SJSA1 (cell line): ENCODE measurements at places on chromosomes 7 and 10.

- no peak for DNase-seq
These were observed 717.1 kb downstream of the GRID1 start for GRCh38 chr10:85649461-85649860.

GRCh38 chr7:121329191-121330052 is 622 bp downstream of the WNT16 start:
- no peak for DNase-seq

DNA sequence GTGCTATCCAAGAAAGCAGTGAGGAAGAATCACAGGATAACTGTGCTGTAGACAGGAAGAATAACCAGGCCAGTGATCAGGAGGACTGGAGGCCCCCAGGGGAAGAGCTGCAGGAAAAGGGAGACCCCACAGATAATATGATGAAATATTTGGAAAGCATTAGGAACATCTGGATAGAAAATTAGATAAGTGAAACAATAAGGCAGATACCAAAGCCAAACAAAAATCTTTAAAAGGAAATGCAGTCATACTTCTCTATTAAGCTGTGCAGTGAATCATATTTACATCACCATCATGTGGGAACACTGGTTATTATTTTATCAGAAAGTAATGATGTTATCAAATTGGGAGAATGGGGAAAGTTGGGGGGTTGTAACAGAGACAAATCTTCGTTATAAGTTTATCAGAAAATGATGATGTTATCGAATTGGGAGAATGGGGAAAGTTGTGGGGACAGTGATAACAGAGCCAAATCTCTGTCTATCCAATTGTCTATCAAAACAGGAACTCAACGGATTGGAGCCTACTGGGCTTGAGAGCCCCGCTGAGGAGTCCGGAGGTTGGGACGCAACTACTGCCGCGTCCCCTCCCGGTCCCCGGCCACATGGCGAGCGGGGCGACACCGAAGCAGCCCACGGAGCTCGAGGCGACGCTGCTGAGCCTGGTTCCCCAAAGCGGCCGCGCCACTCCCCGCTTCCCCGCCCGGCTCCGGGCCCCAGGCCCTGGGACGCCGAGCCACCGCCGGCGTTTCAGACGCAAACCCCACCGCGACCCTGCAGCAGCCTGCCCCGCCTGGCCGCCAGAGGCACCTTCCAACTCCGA is 14.0 kb upstream of the RALA start:
- peak; percentile 59 for DNase-seq

DNA sequence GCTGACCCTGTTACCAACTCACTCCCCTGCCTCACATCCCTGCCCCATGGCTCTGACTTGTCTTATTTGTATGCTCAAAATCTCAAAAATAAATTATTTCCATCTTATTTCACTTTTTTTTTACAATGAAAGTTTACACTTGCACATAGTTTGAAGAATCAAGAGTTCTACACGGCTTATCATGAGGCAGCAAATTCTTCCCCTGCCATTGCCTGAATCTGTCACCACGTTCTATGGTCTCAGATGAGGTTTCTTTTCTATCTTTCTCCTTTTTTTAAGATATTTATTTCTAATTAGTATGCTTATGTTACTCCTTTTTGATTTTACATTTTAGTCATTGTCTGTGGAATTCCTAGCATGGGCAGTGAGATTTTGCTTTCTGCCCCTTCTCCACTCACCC is 28.4 kb downstream of the ARHGAP22 start:
- DNase-seq, result no peak

DNA sequence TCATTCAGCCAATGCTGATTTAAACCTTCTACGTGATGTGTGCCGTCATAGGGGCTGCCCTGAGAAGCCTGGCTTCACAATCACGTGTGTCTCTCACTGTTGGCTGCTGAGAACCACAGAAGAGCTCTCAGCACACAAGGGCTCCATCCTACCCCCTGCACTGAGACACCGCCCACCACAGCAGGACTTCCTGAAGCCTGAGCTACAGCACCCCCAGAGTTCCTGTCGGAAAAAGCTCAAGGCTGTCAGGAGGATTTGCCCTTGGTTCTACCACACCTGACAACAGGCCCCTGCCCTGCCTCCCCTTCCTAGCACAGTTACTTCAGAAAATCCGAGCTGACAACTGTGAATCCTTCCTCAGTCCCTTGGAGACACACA is 191.9 kb downstream of the MAD1L1 start:
- no peak for DNase-seq

DNA sequence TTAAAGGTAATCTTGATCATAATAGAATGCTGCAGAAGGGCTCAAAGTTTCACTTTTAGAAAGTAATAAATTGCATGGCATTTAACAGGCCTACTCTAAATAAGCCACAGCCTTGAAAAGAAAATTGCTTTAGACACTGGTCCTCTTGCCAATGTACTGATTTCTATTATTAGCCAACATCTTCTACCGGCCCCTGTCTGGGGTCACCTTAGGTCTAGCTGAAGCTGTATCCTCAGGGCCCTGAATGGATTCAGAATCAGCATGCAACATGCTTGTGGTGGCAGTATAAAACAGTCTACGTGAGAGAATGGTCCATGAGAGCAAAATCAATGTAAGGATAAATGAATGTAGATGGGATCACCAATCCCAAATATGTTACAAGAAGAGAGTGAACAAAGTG is 541.9 kb downstream of the PCDH15 start:
- no peak for DNase-seq

- no peak for DNase-seq
These were observed 52.2 kb upstream of the KMT2E start for GRCh38 chr7:104961821-104962220.

- no peak for DNase-seq
These were observed 26.8 kb upstream of the VAX1 start for GRCh38 chr10:117164592-117165537.

GRCh38 chr7:121054925-121055324 is 66.4 kb downstream of the CPED1 start:
- no peak for DNase-seq

DNA sequence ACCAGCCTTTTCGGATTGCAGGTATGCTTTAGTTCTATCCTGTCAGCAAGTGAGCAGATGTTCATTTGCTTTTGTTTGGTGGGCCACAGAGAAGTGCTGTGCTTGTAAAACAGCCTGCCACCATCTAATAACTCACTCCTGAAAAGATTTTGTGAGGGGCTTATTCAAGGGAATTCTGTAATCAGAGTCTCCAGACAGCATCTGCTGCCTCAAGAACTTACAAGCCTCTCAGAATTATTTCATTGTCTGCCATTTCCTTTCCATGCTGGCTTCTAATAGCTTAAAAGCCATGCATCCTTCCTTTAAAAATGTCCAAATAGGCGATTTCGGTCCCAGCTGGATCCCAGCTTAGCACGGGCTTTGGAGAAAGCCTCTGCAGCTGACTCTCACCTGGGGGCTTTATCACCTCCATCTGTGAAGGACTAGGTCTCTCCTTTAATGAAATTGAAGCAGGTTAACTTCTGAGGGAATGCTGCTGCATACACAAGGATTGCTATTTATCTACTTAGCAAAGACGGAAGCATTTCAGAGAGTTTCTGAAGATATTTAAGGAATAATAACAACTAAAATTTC is 48.0 kb downstream of the MALRD1 start:
- DNase-seq, result no peak

DNA sequence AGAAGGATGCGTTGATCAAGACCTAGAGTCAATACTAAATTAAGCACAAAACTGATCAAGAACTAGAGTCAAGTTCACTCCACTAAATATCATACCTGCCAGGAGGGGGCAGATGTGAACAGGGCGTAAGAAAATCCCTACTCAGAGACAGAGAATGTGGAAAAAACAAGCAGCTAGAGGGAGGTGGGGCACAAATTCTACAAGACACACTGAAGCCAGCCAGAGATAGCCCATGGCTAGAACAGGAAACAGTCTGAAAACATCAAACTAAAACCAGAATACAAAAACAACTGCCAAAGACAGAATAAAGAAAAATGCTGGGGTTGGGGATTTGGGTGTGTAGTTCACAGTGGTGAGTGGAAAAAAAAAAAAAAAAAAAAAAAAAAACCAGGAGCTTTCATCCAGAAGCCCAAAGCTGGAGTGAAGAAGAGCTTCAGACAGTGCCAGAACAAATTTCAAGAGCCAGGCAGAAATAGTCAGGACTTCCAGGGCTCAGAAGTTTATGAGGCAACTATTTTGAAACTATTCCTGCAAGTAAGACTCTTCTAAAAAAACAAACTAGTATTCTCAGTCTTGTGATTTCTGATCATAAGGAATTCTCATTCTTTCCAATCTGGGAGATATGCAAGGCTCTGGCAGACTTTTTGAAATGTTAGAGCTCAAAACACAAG is 118.3 kb downstream of the CCDC71L start:
- peak; percentile 71 for DNase-seq

DNA sequence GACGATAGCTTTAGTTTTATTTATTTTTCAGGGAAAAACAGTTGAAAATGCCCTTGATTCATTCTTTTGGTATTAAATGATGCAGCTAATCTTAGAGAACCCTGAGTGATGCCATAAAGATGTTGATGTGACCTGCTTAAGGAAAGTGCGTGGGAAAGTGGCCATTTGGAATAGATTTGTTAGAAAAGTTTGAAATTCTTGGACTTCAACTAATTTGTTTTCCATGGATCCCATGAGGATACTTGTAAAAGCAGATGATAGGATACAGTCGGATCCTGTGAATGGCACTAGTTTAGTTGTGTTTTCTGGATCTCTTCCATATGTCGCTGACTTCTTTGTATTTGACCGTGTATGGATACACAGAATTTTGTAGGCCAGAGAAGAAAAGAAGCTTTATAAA is 69.0 kb downstream of the SEPTIN7 start:
- no peak for DNase-seq

- DNase-seq, result no peak
These were observed 29.2 kb downstream of the PTER start for GRCh38 chr10:16466001-16466400.

DNA sequence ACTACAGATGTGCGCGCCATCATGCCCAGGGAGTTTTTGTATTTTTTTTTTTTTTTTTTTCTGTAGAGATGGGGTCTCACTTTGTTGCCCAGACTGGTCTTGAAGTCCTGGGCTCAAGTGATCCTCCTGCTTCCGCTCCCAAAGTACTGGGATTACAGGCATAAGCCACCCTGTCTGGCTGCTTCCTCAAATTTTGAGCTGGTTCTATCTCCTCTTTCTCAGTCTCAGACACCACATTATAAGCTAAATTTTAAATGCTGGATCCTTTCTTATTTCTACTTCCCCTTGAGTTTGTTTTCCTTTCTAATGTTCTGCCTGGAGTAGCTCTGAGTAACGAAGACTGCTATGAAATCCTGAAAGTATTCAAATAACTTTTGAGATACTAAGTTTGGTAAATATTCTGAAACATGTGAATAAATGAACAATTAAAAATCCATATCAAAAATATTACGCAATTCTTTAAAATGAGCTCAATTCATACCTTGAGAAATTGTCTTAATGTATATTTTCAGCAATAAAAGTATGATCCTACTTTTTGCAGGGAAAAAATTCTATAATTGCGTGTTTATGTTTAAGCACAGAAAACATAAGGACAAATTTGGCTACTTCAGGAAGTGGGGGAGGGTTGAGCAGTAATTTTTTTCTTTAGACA is 15.0 kb downstream of the TCAF1 start:
- no peak for DNase-seq

DNA sequence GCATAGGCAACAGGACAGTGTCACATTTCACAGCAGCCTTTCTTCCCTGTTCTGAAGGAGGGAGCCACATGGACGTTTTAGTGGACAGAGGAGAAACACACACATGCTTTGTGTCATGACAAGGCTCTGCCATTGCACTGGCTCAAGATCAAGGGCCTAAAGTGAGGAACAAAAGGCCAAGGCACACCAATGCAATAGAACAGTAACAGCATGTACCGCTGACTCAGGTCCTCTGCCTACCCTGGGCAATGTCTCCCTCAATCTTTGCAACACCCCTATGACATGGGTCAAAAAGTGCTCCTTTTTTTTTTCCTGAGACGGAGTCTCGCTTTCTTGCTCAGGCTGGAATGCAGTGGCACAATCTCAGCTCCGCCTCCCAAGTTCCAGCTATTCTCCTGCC is 57.8 kb upstream of the SDK1 start:
- DNase-seq, result peak; percentile 31

- no peak for DNase-seq
These were observed 284.8 kb downstream of the SDK1 start for GRCh38 chr7:3585826-3586225.

- DNase-seq, result no peak
These were observed 254.1 kb downstream of the ARL4A start for GRCh38 chr7:12941512-12941911.

DNA sequence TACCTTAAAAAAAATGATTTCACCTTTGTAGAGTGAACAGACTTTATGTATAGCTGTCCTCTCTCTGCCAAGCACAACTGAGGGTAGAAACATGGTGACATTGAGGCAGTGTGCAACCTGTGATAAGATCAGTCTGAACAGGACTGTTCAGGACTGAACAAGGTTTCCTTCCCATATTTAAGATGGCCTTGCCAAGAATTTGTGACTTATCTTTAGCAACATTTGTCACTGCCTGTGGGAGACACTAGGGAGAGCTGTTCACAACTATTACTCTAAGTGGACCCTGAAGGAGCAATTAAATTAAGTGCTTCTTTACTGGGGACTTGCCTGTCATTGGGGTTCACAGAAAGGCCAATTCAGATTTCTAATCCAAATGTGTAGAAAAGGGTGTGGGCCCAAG is 6.7 kb downstream of the OR13A1 start:
- no peak for DNase-seq
